CD4-positive, alpha-beta T cell treated with Interleukin-6 at 100 ng/mL for 8 hours (primary cell): ENCODE measurements at places on chromosomes 3 and 15.

DNA sequence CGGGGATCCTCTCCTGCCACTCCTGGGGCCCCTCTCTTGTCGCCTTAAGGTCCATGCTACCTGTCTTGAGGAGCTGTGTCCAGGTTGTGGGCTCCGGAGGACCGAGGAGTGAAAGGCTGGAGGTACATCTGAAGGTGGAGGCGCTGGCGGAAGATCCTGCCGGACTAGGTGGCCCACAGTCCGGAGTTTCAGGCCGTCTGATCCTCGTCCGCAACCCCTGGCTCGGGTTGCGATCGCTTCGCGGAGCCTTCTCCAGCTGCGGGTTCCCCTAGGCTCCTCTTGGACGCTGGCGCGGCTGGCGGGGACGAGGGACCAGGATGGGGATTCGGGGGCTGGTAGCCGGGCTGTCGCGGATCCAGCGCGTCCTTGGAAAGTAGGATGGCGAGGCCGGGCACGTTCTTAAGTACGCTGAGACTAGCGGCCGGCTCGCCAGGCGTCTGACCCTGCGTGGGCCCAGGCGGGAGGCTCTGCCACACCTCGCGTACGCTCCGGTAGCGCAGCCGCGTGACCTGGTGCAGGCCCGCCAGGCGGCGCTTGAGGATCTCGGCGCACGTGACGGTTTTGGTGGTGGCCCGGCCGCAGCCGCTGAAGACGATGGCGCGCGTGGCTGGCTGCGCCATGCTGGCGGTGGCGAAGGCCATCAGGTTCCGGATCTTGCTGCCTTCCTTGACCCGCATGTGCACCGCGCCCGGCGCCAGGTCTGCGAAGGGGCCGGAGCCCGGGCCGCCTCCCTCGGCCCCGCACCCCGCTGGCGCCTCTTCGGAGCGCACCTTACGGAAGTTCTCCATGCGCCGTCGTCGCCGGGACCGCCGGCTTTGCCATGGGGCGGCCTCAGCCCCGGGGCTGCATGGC is 550 bp downstream of the RPP25 start:
- peak; percentile 56 for DNase-seq

GRCh38 chr3:71726146-71726545 is 944 bp upstream of the EIF4E3 start:
- DNase-seq: peak; percentile 71

GRCh38 chr3:130935761-130936492 is 42.0 kb downstream of the ATP2C1 start:
- no peak for DNase-seq

GRCh38 chr3:81958972-81959640 is 197.7 kb upstream of the GBE1 start:
- DNase-seq: no peak

DNA sequence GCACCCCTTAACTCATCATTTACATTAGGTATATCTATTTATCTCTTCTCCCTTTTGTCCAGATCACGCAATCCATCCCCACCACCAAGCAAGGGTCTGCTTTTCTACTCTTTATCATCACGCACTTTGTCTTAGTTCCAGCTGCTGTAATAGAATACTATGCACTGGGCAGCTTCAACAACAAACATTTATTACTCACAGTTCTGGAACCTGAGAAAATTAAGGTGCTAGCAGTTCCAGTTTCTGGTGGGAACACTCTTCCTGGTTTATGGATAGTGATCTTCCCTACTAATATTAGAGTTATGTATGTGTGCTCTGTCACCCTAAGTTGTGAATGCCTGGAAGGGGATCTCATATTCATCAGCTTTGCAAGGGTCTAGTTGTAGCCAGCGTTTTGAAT is 687.0 kb downstream of the NTRK3 start:
- DNase-seq: no peak

- no peak for DNase-seq
Measured at GRCh38 chr3:159448902-159449301, 539.7 kb upstream of the IL12A start.

DNA sequence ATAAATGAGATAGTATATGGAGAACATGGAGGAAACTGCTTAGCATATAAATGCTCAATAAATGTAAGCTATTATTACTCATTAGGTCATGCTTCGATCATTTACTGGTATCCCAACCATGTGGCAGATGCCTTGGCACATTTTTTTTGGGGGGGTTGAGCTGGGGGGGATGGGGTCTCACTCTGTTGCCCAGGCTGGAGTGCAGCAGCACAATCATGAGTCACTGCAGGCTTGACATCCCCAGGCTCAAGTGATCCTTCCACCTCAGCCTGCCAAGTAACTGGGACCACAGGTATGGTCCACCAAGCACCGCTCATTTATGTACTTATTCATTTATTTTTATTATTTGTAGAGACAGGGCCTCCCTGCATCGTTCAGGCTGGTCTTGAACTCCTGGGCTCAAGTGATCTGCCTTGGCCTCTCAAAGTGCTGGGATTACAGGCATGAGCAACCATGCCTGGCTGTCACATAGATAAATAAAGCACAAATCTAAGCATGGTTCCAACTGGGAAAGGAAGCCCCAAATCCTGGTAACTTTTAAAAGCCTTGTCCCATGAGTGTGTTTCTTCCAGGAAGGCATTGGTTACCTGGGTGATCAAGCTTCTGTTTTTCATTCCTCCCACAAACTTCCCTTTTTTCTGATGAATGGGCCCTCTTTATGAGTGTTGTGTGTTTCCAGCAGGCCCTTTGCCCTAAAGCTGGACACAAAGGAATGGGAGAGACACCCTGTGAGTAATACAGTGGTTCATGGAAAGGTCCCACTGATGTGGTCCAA is 147.4 kb upstream of the UMPS start:
- no peak for DNase-seq

GRCh38 chr3:70974747-70975146 is 608.8 kb downstream of the FOXP1 start:
- DNase-seq: no peak

DNA sequence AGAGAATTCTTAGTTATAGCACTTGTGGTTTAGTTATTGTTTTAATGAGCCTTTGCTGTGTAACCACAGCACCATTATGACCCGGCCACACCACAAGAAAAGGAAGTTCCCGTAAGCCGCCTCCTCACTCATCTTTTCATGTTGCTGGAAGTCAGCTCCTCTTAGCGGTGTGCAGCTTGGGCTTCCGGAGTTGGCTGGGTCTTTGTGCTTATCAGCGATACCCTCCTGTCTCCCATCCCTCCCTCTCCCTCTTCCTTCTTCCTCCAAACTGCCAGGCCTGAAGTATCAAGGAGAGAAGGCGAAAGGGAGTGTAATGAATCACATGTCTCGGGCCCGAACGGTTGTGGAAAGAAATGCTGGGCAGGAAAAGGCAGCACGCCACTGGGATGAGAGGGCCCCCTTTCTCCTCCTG is 353.5 kb downstream of the MCTP2 start:
- peak; percentile 42 for DNase-seq

DNA sequence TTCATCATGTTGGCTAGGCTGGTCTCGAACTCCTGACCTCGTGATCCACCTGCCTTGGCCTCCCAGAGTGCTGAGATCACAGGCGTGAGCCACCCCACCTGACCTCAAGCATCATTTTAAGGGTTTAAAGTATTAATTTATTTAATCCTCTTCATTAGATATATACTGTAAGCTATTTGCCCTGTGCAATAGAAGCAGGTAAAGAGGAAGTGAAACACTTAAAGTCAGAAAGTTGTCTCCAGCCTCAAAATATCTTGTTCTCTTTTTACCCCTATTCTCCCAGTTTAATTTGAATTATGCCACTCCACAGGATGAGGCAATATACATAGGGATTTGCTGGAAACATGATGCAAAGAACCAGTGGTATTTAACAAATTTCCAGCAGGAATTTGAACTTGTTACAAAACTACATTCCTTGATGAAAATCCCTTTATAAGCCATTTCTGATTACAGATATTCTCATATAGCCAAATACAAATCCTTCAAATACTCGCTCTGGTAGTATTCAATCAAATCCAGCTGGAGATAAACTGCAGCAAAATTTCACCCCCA is 2.0 kb downstream of the NDUFB5 start:
- DNase-seq: no peak

DNA sequence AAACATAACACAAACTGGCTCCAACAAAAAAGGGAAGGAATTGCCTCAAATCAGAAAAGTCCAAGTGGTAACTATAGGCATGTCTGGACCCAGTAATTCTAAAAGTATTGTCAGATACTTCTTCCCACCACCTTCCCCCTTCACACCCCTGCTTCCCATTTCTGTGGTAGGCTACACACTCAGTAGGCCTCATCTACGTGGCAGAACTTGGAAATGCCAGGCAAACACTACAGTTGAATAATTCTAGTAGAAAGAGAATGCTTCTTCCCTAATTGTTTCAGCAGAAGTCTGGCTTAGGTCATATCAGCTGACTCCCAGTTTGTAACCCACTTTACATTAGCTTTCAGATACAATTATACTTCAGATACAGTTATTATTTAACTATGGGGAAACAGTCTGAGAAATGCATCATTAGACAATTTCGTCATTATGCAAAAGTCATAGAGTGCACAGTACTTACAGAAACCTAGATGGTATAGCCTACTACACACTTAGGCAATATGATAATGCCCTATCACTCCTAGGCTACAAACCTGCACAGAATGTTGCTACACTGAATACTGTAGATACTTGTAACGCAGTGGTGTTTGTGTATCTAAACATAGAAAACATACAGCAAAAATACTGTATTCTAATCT is 6.4 kb downstream of the SETMAR start:
- DNase-seq: no peak

DNA sequence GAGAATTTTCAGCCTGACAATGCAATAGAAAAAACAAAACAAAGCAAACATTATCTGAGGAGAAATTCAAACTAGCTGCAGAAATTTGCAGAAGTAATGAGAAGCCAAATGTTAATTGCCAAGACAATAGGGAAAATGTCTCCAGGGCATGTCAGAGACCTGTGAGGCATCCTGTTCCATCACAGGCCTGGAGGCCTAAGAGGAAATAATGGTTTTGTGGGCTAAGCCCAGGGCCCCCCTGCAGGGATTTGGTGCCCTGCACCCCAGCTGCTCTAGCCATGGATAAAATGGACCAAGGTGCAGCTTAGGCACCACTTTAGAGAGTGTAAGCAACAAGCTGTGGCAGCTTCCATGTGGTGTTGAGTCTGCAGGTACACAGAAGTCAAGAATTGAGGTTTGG is 401.2 kb upstream of the NECTIN3 start:
- no peak for DNase-seq

GRCh38 chr3:71520161-71521020 is 63.1 kb downstream of the FOXP1 start:
- DNase-seq: no peak

DNA sequence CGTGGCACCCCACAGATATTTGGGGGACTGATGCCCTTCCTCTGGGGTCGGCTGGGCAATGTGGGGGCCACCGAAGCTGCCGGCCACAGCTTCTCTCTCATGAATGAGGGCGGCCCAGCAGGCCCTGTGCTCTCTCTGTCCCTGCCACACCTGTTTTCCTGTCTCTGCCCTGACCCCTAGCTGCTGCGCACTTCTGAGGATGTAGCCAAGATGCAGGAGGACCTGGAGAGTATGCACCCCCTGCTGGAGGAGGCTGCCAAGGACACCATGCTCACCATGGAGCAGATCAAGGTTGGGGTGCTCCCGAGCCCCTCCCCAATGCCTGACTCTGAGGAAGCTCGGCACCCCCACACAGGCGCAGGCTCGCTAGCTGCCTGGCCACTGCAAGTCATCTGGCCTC is 59.7 kb downstream of the SEMA3G start:
- DNase-seq: no peak

DNA sequence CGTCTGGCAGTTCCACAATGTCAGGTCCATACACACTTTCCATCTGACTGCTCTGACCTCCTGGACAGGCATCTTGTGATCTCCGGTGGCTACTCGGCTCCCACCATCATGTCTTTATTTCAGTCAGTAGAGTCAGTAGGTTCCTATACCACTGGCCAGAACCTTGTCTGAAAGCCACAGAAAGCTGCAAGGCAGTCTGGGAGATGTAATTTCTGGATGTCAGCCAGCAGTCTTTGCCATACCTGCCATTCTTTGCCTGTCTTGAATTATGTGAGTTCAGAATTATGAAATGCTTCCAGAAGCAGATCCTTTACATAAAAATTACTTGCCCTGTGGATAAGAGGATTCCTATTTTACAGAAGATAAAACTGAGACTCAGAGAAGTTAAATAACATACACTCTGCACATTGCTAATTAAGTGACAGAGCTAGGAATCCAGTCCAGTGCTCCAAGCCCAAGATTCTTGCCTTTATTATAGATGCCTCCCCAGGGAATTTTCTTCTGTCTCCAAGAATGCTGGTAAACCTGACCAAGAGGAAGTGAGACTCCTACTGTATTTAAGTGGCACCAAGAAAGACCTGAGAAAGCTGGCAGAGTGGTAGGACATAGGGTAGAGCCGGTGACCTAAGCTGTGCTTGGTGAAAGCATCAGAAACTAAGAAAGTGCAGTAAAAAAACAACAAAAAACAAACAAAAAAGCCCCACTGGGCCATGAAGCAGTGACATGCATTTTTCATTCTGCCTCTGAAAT is 75.6 kb downstream of the IQCH start:
- DNase-seq: no peak

DNA sequence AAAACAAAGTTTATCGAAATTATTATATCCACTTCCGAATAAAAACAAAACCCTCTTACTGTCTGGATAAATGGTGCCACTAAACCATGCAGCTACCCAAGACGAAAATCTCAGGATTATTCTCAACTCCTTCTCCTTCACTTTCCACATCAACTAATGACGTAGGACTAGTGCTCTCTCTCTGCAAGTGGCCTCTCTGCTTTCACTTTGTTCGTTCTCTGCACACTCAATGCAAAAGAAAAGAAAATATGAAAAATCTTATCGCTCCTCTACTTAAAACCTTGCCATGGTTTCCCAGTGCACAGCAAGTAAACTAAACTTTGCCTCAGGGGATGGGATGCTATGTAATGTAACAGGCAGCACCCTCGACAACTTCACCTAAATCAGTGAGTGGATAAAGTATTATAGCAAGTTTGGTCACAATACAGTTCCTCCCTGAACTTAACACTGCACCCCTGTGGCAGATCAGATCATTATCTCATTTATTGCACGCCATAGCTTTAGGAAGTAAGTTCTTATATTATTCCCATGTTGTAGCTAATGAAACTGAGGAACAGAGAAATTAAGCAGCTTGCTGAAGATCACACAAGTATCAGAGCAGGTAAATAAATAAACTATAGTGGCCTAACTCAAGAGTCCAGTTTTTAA is 262.7 kb upstream of the GADL1 start:
- no peak for DNase-seq

DNA sequence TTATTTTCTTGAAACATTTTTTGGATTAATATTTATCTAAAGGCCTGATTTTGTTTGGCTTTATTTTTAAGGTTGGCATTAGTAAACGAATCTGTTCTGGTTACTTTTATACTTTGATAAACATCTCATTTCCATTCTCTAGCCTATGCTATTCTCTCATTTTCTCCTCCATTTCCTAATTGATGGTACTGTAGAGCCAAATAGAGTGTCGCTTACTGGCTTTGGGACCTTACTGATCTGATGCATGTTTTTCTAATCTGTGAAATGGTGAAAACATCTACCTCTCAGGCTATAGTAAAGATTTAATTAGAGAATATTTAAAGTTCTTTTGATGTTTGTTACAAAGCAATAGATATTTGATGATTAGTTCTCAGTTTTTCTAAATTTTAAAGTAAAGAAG is 1.6 kb downstream of the LNP1 start:
- DNase-seq: no peak
